ENCODE measurements at places on chromosomes 7 and 10.

DNA sequence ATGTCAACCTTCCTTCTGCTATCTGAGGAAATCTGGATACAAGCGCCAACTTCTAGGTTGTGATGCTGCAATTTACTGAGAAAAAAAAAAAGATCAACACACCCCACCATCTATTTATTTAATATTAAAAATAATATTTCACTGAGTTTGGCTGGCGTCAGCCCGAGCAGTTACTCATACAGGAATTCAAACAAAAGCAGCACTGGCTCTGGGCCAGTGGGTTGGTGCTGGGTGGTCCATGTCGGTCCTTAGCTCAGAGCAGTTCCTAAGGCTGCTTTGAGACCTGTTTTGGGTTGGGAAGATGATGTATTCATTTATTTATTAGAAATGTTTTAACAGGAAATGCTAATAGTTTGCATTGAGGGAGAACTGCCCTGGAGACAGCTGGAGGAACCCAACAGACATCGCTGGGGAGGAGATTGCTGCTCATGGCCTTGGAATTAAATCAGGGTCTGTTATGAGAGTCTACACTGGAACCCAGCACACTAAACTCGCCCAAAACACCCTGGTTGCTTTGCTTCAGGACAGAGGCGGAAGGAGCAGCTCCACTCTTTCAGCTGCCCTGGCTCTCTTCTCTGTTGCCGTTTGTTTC is 36.3 kb upstream of the GOT1 start:
- DNase-seq, result no peak

DNA sequence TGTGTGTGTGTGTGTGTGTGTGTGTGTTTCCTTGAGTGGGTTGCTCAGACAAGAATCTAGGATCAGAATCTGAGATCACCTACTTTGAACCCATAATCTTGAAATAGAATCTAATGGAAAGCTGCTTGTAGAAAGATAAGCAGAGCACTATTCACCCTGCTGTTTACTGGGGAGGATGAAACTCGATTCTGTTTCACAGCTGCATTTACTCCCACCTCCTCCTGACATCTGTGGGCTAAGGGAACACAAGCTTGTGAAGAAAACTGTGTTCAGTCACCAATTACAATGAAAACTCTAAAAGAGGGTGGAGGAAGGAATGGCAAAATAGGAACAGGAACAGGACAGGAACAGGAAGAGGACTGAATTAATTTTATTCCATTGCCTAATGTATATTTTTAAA is 269.5 kb downstream of the TSPAN12 start:
- no peak for DNase-seq

DNA sequence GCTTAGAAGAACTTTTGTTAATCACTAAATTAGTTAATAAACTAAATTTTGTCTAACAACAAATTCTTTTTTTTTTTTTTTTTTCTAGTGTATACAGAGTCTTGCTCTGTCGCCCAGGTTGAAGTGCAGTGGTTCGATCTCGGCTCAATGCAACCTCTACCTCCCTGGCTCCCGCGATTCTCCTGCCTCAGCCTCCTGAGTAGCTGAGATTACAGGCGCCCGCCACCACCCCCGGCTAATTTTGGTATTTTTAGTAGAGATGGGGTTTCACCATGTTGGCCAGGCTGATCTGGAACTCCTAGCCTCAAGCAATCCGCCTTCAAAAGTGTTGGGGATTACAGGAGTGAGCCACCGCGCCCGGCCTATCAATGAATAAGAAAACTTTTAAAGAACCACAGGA is 1.1 kb upstream of the IQUB start:
- DNase-seq, result no peak

- no peak for DNase-seq
These were observed 25.2 kb upstream of the BTBD16 start for GRCh38 chr10:122245897-122246296.

DNA sequence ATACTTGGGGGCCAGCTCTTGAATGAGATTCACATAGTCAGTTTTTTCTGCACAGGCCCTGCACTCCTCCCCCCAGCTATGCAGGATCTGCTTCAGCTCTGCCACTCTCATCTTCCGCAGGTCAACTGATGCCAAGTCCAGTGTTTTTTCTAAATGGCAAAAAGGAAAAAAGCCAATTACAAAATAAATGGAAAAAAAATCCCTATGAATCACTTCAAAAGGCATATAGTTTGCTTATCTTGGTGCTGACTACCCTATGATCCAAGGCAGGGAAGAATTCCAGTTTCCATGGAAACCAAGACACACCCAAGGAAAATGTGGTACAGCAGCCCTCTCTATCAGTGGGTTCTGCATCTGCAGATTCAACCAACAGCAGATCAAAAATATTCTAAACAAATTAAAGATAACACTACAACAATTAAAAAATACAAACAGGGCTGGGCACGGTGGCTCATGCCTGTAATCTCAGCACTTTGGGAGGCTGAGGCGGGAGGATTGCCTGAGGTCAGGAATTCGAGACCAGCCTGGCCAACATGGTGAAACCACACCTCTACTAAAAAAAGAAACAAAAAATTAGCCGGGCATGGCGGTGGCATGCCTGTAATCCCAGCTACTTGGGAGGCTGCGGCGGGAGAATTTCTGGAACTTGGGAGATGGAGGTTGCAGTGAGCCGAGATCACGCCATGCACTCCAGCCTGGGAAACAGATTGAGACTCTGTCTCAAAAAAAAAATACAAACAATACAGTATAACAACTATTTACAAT is 17.6 kb downstream of the CDNF start:
- no peak for DNase-seq

GRCh38 chr7:70571403-70571934 is 560.5 kb upstream of the GALNT17 start:
- DNase-seq, result no peak

DNA sequence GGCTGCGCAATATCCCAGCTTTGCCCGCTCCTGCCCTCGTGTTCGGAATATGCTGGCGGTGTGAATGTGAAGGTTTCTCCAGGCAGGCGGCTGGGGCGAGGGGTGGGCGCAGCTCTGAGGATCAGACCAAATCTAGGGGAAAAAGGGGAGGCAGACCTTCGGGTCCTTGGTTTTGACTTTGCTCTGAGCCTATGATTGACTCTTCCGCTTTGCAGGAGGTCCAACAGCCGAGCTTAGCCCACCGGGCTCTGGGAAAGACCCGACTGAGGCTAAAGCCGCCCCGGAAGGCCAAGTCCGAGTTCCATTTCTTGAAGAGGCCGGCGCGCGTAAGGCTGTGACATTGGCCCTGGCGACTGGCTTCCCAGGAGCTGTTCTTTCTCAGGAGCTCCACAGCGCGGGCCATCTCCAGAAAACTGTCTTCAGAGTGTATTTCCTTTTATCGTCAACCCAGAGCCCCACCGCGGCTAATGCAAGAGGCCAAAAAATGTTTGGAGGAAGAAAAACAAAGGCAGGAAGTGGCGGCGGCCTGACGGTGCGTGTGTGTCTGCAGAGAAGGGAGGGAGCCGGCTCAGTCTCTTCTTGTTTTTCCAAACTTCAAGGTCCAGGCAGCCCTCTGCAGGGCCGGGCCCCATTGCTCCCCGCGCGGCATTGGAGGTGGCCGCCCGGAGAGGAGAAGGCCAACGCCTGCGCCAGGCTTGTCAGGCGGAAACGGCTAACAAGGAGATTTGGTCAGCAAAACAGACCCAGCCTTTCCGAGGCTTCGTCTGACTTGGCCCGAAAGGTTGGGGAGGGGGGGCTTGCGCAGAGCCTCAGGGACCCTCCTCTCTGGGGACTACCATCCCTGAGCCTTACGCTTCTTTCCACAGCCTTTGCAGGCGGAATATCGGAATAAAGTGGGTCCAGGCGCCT is 3.6 kb upstream of the HOXA11 start:
- peak; percentile 52 for DNase-seq

DNA sequence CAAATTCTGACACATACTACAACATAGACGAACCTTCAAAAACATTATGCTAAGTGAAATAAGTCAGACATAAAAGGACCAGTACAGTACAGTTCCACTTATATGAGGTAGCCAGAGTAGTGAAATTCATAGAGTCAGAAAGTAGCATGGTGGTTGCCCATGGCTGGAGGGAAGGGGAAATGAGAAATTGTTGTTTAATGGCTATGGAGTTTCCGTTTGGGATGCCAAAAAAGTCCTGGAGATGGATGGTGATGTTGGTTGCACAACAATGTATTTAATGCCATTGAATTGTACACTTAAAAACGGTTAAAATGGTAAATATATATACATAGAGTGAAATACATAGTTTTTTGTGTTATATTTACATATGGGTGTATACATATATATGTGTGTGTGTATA is 2.1 kb upstream of the SLC37A3 start:
- no peak for DNase-seq

DNA sequence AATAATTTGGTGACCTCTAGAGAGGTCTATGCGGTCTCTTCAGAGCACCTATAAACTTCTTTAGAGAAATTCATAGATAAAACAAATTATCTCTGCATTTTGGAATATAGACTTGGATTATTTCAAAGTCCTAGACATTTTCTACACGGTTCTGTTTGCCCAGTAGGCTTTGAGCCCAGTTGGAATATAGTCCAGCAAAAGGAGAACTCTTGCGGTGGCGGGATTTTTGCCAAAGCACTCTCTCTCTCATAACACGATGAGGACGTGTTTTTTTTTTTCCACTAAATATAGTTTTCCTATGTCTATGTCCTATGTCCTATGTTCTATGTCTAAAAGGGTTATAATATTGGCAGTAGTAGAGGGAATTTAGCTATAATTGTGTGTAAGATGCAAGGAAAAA is 164.9 kb upstream of the AGR3 start:
- no peak for DNase-seq

DNA sequence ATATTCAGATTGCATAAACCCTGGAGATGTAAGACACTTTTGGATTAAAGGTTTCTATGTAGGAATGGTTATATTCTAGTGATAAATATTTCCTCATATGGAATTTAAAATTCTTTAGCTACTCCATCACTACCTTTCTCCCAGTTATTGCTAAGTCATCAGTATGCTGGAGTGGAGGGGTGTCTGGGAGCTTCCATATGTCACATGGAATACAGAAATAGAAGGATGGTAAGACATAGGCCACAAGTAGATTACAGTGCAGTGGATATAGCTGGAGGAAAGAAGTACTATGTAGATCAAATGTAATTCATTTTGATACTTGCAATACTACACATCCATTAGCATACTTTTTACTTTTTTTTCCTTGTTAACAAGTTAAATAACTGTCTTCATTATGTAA is 428.4 kb downstream of the ARL4A start:
- no peak for DNase-seq

GRCh38 chr10:29736366-29737073 is 101.7 kb upstream of the SVIL start:
- peak; percentile 16 for DNase-seq

- no peak for DNase-seq
These were observed 56.3 kb downstream of the COL28A1 start for GRCh38 chr7:7479275-7479805.

DNA sequence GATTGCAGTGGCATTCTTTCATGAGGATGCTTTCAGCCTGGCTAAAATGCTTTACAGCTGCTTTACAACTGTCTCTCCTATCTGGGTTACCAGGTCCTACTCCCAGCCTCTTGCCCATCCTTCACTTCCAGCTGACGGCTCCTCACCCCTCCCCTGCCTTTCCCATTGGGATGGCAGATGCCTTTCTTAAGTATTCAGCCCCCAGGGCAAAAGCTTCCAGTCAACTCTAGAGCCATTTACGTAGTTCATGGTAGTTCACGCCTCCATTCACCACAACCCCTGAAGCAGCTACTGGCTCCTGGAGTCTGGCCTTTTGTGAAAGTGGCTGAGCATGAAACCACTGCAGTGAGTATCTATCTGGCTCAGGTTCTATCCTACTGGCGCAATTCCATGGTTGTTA is 17.2 kb upstream of the BMPER start:
- DNase-seq, result no peak

- no peak for DNase-seq
These were observed 3.7 kb downstream of the CFAP46 start for GRCh38 chr10:132938472-132939339.

DNA sequence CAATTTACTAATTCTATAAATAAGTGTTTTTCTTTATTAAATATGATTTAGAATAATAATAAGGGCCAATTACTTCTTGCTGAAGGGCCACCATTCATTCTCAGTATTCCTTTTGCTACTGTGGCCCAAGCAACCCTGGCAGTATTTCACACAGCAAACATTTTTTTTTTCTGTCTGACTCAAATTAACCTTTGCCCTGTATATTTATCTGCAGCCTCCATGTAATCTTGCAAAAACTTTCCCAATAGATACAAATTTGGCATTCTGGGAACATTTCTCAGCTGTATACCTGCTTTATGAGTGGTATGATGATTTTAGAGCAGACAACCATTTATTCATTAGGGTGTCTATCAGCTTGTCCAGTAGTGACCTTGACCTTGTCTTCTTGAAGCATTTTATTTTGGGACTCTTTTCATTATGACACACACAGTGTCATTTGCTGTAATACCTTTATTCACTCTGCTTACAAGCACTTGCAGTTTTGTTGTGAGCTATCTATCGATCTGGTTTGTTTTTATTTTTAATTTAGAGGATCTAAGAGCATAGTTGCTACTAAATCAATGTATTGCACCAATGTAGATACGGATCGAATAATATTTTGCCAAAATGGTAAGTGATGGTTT is 159.7 kb upstream of the PLXDC2 start:
- DNase-seq, result no peak

- no peak for DNase-seq
These were observed 30.3 kb upstream of the CAMK1D start for GRCh38 chr10:12319076-12319475.

DNA sequence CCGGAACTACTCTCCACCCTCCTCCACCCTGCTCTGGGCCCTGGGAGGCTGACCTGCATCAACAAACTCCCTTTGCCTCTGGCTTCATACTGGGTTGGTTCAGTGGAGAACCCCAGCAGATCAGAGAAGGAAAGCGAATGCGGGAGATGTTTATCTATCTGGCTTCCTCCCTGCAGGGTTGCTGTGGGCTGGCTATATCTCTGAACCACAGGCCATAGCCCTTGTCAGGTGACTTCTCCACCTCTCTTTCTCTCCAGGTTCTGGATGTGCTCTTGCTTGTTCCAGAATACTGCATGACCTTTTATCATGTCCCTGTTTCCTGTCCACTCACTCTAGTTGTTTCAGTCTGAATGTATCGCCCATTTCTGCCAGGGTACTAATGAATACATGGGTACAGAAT is 51.7 kb upstream of the IFRD1 start:
- DNase-seq, result no peak

GRCh38 chr7:44709945-44710596 is 38.6 kb upstream of the ZMIZ2 start:
- DNase-seq, result no peak

GRCh38 chr10:68342909-68343516 is 10.3 kb upstream of the PBLD start:
- no peak for DNase-seq

DNA sequence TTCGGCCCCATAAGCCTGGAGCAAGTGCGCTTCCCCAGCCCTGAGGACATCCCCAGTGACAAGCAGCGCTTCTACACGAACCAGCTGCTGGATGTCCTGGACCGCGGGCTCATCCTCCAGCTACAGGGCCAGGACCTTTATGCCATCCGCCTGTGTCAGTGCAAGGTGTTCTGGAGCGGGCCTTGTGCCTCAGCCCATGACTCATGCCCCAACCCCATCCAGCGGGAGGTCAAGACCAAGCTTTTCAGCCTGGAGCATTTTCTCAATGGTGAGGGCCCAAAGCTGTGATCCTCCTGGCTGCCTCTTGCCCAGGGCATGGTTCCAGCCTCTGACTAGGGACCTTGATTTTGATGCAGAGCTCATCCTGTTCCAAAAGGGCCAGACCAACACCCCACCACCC is 10.1 kb downstream of the IRF5 start:
- no peak for DNase-seq

All from CD8-positive, alpha-beta T cell (primary cell).